ENCODE measurements at places on chromosomes 5 and 9.

DNA sequence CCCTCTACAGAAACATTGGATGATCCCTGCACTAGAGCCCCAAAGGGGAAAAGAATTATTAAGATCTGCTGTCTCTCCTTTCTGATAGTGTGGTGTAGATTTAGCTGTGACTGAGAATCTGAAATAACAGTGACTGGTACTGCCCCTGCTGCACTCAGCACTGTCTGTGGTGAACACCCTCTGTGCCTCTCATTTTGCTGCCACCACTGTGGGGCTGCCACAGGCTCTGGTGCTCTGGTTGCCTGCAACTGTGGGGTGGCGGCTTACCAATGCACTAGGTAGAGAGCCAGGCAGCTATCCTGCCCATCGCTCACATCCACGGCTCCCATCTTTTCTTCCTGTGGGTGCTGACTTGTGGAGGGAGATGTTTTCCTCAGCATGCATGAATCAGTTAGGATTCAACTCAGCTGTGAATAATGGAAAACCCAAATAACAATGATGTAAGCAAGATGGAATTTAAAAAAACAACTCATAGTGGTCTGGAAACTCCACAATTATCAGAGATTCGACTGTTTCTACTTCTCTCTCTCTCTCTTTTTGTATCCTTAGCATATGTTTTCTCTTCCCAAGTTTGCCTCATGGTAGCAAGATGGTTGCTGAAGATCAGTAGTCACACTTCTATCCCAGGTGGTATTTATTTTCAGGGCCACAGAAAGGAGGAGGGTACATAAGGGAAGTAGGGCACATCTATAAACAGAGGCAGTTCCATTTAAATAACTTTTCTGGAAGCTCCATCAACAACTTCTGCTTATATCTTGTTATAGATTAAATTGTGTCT lies 99.8 kb upstream of the DAP start:
- no peak for DNase-seq

- DNase-seq, result no peak
Observed at GRCh38 chr5:78811121-78811817, 162.7 kb upstream of the LHFPL2 start.

DNA sequence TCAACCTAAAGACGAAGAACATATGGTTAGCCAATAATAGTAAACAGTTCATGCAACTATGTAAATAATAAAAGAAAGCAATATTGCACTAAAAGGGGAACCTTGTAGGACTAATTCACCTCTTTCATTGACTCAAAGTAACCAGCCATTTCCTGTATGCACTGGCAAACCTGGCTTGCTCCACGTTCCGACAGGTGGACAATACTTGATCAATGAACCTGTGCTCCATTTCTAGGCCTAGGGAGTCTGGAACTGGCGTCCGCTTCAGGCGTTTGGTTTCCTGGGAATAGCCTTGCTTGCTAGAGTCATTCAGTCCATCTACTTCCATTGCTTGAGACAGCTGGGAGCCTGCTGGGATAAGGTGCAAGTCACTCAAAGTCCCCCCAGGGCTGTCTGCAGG lies 41.6 kb downstream of the PTAR1 start:
- no peak for DNase-seq

DNA sequence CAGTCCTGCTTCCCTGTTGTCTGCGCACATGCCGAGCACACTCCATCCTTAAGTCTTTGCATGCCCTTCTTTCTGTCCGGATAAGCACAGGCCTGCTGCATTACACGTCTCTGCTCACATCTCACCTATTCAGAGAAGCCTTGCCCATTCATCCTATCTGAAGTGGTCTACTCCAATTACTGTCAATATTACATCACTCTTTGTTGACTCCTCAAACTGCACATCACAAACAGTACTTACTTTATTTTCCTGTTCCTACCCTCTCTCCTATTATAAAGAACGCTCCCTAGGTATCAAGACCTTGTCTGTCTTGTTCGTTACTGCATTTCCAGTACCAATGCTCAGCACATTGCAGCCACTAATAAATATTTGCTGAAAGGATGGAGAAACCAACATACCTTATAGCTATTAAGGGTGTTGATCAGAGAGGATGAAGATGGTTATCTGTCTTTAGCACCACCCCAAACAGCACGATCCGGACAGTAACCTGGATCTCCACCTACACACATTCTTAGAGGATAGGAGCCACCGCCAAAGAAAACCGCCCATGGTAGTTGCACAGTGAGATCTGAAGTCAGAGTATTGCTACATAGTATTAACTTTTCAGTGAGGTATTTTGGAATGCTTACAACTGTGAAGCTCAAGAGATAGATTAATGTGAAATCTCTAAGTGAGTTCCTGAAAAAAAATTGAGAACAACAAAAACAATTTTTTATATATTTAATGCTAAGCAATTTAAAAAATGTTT lies 1.6 kb upstream of the PRRC1 start:
- no peak for DNase-seq

GRCh38 chr5:141330299-141331080 lies at the start of gene PCDHGA1:
TSS of gene PCDHGA1 (plus strand) at chr5:141330514.
- DNase-seq, result no peak

- DNase-seq, result no peak
Observed at GRCh38 chr9:104555521-104555920, 13.4 kb upstream of the OR13C8 start.

GRCh38 chr5:126846744-126847455 lies 70.0 kb downstream of the LMNB1 start:
- DNase-seq, result no peak

GRCh38 chr5:181181650-181182565 lies 23.1 kb downstream of the TRIM7 start:
- no peak for DNase-seq

GRCh38 chr9:117783828-117784227 lies 79.6 kb downstream of the TLR4 start:
- DNase-seq, result no peak

- no peak for DNase-seq
Observed at GRCh38 chr9:7287986-7288385, 511.6 kb downstream of the DMAC1 start.

Data from stimulated activated CD8-positive, alpha-beta memory T cell treated with anti-CD3 and anti-CD28 coated beads, Interleukin-12 subunit alpha, Interleukin-12 subunit beta, amount 100 ng/mL, for 4 hours (primary cell).